ENCODE measurements at places on chromosomes 11 and 22. TPM values are rescaled to one million over a fixed set of nuclear protein-coding genes. Genes with fewer than 3 reads are reported as not detected.

The APOL5 gene
- total RNA-seq, result not detected

The CHRDL2 gene
- not detected for total RNA-seq

The MOGAT2 gene
- total RNA-seq, result not detected

The CASP5 gene
- total RNA-seq, result not detected

The LMO2 gene
- total RNA-seq, result 24.7 TPM

The CLTCL1 gene
- 15.9 TPM for total RNA-seq
